MM.1S (cell line): ENCODE measurements at places on chromosomes 7 and 10.

DNA sequence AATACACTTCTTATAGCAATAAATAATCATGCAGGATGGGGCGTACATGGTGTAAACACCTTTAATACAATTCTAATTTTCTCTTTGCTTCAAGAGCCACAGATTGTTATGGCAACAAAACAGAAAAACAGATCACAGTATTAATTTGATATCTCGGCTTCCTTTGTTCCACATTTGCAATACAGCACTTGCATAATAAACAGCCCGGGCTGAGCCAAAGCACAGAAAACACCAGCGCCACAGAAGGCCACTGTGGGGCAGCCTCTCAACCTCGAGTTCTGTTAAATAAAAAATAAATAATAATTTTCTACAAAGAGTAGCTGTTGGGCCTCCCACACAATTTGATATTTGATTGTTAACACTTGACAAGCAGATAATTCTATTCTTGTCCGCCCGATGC, 255.9 kb downstream of the USP6NL start:
- no peak for DNase-seq

- no peak for DNase-seq
Measured at GRCh38 chr10:122121059-122121458, 132.1 kb downstream of the TACC2 start.

DNA sequence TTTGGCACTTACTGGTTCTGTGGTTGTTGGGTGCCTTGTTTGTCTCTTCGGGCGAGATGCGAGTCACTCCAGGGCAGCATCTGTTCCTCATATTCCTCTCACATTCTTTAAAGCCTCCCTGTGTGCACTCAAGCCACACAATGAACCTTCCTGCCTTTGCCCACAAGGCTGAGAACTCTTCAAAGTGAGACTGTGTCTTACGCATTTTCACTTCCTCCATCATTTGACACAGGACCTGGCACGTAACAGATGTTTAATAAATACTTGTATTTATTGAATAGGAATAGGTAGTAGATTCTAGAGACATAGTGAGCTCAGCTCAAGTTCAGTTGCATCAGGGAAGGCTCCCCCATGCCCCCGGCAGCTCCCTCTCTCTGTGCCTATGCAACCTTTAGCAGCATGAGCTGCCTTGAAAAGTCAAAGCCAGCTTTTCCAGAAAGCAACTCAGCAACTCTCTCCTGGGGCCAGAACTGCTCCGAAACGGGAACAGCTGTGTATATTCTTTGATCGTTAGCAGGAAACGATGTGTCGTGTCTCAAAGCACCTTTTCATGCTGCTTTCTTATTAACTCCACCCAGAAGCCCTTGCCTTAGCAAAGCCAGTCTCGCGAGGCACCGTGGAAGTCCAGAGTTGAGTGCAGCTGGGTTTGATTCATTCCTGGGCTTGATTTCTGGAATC, 97.5 kb downstream of the PFKFB3 start:
- DNase-seq, result peak; percentile 78

GRCh38 chr7:84479059-84479458, 284.5 kb upstream of the SEMA3A start:
- DNase-seq, result no peak

DNA sequence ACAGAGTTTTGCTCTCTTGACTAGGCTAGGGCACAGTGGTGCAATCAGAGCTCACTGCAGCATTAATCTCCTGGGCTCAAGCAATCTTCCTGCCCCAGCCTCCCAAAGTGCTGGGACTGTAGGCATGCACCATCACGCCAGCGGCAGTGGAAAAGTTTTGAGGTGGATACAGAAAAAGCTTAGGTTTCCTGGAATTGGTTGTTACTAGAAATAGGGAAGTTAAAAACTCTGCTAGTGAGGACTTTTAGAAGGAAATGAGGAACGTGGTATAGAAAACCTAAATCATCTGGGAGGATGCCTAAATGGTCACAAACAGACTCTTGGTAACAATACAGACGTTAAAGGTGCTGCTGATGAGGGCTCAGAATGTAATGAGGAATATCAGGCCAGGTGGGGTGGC, 10.9 kb upstream of the SNX8 start:
- no peak for DNase-seq

DNA sequence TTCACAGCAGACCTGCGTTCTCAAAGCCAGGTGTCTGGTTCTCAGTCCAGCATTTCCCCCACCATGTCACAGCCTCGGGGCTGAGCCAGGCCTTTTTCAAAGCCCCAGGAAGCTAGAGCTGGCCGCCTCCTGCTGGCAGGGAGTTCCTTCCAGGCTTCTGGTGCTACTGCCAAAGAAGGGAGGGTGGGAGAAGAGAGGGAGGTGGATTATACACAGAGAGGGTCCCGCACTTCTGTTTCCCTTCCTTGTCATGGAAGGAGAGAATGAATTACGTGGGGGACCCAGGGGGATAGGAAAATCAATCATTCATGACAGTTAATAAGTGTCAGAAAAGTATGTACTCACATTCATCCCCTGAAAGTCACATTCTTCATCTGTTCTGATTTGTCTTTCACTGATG, 600 bp upstream of the LGI1 start:
- no peak for DNase-seq

GRCh38 chr10:3622845-3623621, 162.0 kb downstream of the KLF6 start:
- peak; percentile 23 for DNase-seq

DNA sequence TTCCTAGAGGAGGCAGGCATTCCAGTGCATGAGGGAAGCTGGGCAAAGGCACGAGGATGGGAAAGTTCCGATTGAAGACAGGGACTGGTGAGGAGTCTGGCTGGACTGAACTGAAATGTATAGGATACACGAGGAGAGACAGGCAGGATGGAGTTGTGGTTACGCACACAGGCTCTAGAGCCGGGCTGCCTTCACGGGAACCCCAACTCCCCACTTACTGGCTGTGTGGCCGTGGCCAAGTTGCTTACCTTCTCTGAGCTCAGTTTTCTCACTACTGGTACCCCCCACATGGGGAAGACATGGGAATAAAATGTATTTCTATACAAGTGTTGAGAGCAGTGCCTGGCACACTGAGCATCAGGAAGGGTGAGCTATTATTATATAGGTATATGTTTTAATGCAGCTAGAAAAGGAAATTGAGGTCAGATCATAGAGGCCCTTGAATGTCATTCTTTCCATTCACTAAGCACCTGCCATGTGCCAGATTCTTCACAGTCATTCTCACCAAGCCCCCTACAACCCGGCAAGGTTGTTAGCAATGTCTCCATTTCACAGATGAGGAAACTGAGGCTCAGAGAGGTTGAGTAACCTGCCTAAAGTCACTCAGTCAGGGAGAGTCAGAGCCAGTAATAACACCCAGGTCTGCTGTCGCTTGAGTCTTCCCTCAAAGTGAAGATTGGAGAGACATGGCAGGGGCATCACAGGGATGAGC, 9.7 kb downstream of the CHST3 start:
- DNase-seq, result no peak

- no peak for DNase-seq
Measured at GRCh38 chr7:111858331-111858730, 296.0 kb upstream of the IMMP2L start.

GRCh38 chr7:78020136-78020873, 221.7 kb downstream of the PHTF2 start:
- DNase-seq, result peak; percentile 23

- DNase-seq, result no peak
Measured at GRCh38 chr10:97629289-97629688, 4.0 kb downstream of the MORN4 start.

DNA sequence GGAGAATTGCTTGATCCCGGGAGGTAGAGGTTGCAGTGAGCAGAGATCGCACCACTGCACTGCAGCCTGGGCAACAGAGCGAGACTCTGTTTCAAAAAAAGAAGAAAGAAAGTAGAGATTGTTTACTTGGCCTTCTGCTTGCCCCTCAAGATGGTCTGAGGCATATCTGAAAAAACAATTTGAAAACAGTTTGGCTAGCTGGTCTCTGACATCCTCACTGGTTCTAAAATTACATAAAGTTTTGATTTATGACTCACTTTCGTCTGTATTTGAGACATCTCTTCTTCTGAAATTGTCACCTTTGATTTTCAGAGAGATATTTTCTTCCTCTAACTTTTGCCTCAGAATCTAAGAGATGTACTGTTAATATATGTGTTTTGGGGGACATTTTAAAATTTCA, 49.6 kb upstream of the HELLS start:
- DNase-seq, result no peak

- no peak for DNase-seq
Measured at GRCh38 chr10:10489076-10489475, 528.6 kb upstream of the CELF2 start.

DNA sequence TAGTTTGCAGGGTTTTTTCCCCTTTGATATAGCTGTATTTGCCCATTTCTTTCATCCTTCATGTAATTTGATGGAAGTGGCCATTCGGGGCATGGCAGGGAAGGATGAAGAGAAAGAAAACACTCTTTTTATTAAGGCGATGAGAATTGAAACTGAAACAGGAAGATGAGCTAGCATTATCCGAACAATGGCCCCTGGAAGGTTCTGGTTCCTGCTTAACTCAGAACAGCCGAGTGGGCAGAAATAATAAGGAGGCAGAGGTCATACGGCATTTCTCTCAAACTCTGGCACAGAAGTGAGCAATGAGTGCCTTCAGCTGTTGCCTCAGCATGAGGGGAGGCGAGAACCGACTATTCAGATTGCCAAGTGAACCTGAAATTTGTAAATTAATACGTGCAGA, 113.2 kb upstream of the MYO3A start:
- DNase-seq, result peak; percentile 69

- DNase-seq, result no peak
Measured at GRCh38 chr7:95334447-95334846, 10.1 kb upstream of the PON1 start.

DNA sequence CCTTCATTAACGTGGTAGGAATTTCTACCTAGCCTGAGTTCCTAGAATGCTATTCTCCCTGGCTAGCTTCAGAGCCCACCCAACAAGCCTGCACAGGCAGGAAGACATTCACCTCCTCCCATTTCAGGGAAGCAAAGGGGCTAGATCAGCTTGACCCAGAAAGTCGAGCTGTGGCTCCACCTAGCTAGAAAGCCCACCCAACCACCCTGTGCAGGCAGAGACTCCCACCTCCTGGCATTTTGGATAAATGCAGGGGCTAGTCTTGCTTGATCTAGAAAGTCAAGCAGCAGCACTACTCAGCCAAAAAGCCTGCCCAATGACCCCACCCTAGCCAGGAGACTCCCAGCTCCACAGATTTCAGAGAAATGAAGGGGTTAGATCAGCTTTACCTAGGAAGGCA, 479.5 kb downstream of the SDK1 start:
- no peak for DNase-seq

DNA sequence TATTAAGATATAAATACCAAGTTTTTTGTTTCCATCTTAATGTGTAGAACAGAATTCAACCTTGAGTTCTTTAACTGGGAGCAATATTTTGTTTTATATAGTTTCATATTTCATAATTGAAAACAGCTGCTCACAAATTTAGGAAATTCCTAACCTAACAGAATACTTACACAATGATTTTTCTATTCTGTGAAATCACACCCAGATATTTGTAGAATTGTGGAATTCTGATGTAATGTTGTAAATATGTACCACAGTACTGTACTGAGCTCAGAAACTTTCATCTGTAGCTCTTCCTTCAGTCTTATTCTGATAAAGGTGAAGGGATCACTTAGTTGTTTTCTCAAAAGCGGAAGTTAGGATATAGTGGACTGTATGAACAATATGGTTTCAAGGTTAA, 143.4 kb upstream of the GLI3 start:
- DNase-seq, result no peak

GRCh38 chr10:35896001-35896400, 253.9 kb upstream of the FZD8 start:
- DNase-seq, result no peak

DNA sequence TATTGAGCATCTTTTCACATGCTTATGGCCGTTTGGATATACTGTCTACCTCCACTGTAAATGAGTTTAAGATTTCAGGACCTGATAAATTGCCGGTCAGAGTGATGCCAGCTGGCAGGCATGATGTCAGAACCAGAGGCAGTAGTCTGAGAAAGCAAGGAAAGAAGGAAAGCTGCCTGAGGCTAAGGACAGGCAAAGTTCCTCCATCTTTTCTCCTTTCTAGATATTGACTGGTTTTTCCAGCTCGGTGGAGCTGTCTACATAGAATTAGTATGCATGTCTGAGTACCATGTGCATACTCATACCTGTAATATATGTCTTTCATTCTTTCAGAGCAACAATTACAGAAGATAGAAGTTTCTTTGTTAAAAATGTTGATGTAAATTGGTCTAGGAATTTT, 52.3 kb downstream of the CDCA7L start:
- no peak for DNase-seq

- no peak for DNase-seq
Measured at GRCh38 chr7:115133248-115133647, 211.4 kb downstream of the MDFIC start.

DNA sequence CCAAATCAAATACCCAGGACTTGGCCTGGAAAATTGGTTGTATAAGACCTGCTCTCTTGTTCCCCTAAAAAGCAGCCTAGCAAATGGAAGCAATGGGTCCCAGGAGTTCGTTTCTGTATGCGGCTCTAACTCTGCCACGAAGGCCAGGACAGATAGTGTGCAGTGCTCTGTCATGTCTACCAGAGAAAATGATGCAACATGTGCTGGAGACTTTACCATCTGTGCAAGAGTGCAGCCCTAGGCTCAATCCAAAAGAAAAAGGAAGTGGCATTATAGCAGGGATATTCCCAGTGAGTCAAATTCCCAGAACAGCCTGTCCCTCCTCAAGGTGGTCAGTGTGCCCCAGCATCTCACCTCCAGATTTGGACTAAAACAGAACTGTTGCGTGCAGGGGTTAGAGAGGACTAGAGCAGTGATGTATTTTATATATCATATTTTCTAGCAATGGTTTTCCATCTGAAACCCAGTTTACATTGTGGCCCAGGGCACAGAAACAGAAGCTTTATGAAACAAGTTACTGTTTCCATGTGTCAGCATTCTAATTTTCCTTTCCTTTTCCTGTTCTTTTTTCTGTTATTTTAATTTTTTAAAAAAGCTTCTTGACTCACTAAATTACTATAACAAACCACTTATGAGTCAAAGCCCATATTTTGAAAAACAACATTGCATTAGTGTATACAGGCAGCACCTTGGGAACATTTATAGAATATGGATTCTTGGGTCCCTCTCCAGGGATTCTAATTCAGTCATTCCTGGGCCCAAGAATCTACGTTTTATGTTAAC, 311.2 kb downstream of the RNLS start:
- DNase-seq, result peak; percentile 32

GRCh38 chr7:42617071-42617765, 294.7 kb downstream of the C7orf25 start:
- no peak for DNase-seq

GRCh38 chr10:78865538-78865875, 203.3 kb upstream of the ZMIZ1 start:
- DNase-seq, result no peak

DNA sequence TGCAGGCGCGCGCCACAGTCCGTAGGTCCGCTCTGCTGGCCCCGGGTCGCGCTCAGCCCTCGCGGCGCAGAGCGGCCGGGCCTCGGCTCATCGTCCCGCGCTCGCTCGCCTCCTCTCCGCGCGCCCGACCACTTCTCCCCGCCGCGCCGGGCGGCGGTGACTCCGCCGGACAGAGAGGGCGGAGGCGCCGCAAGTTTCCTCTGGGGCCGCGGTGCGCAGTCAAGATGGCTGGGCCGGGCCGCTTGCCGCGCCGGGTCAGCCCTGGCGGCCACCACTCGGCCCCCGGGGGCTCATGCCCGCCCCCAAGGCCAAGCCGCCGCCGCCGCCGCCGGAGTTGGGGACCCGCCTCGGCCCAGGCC, 441 bp downstream of the FZD8 start:
- peak; percentile 38 for DNase-seq
